Stimulated activated effector memory CD8-positive, alpha-beta T cell treated with anti-CD3 and anti-CD28 coated beads, Interleukin-12 subunit alpha, Interleukin-12 subunit beta, amount 100 ng/mL, for 72 hours (primary cell): ENCODE measurements at places on chromosomes 4 and X.

DNA sequence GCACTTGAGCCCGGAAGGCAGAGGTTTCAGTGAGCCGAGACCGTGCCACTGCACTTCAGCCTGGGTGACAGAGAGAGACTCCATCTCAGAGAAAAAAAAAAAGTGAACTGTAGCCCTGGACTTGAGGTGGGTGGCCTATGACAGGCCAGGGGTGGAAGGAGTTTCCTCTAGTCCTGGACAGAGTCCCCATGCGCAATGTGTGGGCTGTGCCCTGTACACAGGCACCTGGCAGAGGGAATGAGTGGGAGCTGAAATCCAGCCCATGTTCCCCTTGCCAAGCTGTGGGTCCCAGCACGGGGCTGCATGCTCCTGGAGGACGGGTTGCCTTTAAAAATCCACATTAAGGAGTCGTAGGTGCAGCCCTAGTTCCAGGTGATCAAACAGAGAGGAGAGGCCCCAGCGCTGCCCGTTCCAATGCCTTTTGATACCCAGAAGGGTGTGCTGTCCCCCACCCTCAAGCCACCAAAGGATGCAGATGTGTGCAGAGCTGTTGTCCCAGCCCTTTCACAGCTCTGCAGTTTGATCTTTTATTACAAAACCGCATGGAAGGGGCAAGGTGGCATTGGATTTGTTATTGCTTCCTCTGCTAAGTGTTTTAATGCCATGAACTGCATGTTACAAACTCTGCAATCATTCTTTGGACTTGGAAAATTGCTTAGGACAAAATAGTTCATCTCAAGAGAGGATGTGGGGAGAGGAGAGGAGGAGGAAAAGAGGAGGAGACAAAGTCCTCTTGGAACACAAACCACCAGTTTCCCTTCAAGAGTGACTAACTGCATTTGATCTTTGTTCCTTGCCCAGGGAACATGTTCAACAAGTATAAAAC, 38.0 kb upstream of the PDK3 start:
- DNase-seq = no peak

DNA sequence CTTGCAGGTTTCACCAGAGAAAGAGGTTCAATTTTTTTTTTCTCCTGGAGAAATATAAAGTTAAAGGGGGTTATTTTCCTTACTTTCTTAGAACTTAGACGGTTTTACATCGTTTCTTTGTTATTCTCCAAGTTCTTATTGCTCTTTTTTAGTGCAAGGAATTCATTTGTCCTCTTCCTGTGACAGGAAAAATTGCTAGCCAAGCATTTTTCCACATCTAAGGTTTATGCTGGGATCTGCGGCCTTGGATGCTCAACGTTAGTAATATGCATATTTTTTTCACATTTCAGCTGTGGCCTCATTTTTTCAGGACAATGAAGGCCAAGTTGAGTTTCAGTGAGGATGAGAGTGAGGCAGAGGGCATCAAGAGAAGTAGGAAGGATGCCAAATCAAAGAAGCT, 948.9 kb downstream of the PCDH19 start:
- no peak for DNase-seq

DNA sequence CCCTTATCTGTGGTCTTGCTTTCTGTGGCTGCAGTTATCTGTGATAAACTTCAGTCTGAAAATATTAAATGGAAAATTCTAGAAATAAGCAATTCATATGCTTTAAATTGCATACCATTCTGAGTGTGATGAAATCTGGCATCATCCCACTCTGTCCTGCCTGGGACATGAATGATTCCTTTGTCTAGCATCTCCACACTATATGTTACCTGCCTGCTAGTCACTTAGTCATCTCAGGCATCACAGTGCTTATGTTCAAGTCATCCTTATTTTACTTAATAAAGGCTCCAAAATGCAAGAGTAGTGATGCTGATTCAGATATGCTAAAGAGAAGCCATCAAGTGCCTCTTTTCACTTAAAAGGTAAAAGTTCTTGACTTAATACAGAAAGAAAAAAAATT, 14.3 kb upstream of the RAB9B start:
- DNase-seq = no peak

DNA sequence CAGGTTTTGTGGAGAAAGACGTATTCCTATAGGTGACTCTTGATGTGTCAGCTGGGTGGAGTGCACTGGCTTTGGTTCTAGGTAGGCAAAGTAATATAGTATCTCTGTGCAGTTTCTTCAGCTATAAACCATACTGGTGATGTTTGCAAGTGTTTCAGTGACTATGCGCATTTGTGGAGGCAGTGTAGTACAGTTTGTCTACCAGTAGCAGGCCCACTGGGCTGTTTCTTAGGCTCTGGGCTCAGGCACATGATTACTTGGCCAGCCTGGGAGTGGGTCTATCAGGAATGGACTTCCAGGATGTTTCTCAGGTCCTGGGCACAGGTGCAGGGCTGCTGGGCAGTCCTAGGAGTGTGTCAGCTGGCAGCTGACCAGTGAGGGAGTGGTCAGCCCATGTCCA, 51.9 kb upstream of the INTU start:
- no peak for DNase-seq

GRCh38 chrX:24294619-24295018, 19.2 kb downstream of the SUPT20HL2 start:
- no peak for DNase-seq

DNA sequence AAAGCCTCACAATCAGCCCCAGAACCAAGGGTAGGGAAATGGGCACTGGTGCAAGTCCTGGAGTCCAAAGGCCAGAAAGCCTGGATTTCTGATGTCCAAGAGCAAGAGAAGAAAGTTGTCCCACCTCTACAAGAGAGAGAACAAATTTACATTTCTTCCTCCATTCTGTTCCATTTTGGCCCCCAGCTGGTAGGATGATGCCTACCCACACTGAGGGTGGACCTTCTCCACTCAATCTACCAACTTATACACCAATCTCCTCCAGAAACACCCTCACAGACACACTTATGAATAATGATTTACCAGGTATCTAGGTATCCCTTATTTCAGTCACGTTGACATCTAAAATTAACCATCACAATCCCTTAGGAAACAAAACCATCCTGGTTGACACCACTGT, 367.8 kb upstream of the GRIA3 start:
- DNase-seq = no peak

- DNase-seq = no peak
These were observed 276.1 kb downstream of the CFAP299 start for GRCh38 chr4:80611678-80611979.

- no peak for DNase-seq
These were observed 21.9 kb downstream of the SMS start for GRCh38 chrX:21962361-21962760.

DNA sequence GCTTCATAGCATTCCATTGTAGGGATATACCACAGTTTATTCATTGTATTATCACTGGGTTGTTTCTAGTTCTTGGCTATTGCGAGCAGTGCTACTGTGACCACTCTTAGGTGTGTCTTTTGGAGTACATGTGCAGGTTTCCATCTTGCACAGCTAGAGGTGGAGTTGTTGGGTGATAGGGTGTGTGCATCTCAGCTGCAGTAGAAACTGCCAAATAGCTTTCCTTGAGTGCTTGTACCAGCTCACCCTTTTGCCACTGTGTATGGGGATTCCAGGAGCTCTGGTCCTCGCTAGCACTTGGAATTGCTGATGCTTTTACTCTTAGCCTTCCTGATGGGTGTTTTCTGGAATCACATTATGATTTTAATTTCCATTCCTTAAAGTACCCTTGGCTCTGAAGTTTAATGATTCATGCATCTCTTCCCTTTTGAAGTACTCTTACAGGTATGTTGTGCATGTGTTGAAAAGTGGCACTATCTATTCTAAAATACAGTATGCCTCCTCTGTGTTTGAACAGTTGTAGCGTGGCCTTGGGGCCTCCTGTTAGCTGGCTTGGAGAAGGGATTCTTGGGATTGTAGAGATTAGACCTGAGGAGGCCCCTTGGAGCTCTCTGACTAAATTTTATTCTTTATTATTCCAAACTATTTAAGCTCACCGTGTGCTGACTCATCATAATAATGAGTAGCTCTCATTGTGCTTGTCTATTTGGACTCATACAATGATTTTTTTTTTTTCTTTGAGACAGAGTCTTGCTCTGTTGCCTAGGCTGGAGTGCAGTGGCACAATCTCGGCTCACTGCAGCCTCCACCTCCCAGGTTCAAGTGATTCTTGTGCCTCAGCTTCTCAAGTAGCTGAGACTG, 38.4 kb downstream of the HTT start:
- no peak for DNase-seq

- no peak for DNase-seq
These were observed 81.8 kb upstream of the TRPC5 start for GRCh38 chrX:112164420-112164819.

DNA sequence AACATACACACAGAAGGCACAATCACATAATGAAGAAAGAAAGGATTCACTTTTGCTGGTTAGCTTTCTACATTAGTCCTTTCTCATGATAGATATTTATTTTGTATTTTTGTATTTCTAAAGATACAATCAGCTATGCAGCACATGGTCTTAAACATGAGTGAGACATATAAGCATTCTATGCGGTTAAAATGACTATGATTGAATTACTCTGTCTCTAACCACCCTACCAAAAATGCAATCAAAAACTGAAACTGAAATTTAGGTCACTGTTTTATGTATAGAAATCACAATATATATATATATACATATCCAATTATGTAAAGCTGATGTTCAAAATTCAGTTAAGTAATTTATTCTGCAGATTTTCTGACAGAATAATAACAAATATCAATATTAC, 21.9 kb downstream of the CXXC4 start:
- no peak for DNase-seq
